ENCODE measurements at places on chromosomes 7 and 10.
A peak's percentile ranks its signal among the peaks of the same experiment; 100 is the strongest.

DNA sequence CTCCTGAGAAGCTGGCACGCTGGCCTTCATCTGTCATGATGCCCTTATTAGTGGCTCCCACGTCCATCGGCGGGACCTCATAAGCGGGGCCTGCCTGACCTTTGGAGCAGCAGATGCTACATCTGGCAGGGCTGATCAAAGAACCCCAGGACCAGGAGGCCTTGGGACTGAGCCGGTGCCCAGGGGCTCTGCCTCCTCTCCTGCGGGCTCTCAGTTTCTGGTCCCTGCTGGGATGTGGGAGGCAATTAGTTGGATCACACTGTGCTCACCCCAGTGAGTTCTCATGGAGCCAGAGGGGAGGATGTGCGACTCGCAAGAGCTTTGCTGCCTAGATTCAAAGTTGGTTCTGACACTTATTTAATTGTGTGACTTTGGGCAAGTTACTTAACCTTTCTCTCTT lies 28.7 kb upstream of the SFRP5 start:
- DNase-seq: no peak

GRCh38 chr10:77037735-77038403 lies 599.7 kb downstream of the KCNMA1 start:
- no peak for DNase-seq

- no peak for DNase-seq
These were observed 246.6 kb downstream of the ADRA2A start for GRCh38 chr10:111323389-111323966.

DNA sequence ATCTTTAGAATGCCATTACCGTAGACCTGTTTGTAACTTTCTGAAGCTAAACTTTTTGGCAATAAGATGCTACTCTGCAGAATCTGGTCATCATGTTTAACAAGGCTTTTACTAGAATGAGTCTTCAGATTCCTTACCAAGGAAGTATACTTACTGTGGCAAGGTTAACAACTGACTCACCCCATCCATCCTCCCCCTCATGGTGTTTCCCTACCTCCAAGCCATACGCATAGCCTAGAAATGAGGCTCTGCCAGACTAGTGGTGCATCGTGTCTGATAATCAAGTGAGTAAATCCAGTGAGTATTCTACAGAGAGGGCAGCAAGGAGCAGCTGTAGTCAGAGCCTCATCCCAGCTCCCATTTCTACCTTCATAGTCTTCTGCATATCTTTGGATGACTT lies 223.6 kb downstream of the IPMK start:
- no peak for DNase-seq

DNA sequence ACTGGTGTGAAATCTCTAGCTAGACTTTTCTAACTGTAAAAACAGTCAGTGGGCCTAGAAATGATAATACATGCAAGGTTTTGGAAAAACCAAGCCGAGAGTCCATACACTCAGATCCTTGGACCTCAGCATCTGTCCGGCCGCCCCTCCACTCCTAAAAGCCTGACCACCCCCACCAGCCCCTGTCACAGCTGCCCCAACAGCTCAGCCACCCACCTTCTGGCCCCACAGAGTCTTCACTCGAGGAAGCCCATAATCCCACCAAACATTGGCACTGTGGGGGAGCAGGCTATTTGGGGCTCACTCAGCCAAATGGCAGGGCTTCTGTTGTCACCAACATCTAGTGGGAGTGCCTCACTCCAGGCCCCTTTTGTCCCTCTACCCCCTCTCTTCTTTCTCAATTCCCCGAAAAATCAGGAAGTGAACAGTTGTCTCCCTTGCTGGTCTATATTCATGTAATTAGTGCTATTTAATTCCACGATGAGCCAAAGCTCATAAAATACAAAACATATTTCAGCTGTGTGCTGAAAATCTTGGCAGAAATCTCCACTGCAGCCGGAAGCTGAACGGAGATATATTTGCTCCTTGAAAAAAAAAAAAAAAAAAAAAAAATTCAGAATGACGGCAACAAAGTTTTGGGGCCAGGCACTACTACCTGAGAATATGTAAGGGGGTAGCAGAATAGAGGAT lies 55.5 kb downstream of the PLXNA4 start:
- DNase-seq: no peak

DNA sequence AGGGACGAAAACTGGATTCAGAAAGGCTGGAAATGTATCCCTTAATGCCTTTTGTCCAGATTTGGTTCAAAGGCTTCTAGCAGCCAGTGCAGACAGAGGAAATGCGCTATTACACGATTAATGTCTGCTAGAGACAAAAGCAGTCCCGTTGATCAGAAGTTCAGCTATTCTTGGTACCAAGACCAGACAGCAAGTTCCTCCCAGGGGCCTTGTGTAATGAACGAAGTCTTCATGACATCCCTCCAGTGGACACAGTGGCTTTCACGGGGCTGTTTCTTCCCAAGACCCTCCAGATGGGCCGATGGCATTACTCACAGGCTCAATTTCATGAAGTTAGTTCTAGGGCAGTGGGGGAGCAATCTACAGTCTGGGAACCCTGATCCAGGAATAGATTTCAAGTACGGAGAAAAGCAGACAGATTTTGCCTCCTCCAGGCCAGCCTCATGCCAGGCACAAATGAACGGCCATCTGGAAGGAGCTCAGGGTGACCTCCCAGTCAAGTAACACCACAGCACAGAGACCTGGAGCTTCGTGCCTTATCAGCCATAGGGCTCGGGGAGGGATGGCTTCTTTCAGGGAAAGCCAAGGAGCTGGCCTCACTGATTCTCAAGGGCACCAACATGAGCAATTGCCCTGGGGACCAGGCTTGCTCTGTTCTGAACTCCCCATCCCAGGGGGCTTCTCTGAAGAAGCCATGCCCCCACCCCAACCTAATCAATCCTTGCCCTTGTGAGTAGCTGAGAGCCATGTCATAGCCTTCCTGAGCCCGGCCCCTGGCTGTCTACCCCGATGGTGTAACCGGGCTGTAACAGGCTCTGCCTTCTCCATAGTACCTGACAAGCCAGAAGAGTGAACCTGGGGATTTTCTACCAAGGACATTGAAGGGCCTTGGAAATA lies 101.1 kb downstream of the PRKAG2 start:
- DNase-seq: no peak

DNA sequence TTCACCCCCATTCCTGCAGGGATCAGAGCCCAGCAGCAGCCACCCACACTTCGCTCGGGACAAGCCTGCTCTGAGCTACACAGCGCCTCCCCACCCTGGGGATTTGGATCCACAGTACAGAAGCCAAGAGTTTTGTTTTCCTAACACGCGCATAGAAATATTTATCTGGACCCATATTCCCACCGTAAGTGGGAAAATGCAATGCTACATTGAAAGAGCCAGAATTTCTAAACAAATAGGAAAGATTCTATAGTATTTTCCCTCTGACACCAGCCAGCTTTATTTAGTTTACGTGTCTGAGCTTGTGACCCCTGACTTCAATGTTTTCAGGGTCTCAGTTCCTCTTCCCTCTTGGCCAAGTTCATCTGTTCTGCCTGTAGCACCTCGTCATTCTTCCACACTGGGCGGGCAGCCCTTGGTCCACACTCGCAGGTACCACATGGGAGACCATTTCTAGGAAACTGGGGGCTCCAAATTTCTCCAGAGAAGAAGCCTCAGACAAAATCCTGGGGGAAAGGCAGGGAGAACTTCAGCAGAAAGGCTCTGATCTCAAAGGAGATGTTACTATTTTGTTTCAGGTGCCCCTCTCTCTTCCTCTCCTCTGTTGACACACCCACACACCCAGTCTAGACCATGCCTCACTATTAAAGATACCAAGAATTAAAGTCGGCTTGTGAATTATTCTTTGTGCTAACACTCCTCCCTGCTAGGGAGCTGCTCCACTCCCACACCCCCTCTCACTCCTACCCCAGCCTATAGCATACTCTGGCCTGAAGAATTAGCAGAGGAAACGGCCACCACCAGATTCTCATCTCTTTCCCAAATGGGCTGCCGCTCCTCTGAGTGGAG lies 116.0 kb upstream of the PCGF5 start:
- DNase-seq: no peak

- peak; percentile 71 for DNase-seq
These were observed 514 bp upstream of the GAD2 start for GRCh38 chr10:26215935-26216584.

All from activated CD4-positive, alpha-beta memory T cell treated with anti-CD3 and anti-CD28 coated beads for 36 hours (primary cell).